LoVo (cell line): ENCODE measurements at places on chromosomes 6 and 20.

DNA sequence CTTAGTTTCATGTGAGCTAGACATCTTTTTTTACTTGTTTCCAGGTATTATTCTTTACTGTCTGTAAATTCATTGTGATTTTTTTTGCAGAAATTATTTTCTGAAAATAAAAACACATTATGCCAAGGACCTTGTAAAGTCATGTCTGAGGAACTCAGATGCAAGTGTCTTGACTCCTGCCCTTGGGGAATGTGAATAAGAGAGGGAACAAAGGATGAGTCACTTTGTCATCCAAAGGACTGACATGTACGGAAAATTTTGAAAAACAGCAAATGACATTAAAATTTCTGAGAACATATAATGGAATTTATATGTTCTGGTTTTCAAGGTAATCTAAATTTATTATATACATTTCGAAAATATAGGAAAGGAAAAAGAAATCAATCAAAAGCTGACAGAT, 660.4 kb downstream of the CD109 start:
- no peak for DNase-seq

GRCh38 chr20:33561692-33562601, 72.1 kb downstream of the CBFA2T2 start:
- DNase-seq = peak; percentile 62

DNA sequence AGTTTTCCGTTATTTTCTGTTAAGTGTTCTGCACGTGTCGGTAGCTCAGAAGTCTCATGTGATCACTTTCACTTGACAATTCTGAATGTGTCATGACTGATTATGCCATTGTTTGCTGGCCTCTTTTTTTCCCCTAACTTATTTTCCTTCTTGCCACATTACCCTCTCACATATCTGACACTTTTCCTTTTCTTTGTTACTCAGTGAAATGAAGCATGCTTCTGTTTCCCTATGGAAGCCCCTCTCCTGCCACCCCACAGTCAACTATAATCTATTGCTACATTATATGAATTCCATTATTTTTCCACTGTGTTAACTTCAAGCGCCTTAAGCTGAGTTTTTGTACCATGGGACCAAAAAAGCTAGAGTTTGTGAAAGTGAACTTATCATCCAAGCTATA, 531.6 kb upstream of the HS3ST5 start:
- DNase-seq = no peak

DNA sequence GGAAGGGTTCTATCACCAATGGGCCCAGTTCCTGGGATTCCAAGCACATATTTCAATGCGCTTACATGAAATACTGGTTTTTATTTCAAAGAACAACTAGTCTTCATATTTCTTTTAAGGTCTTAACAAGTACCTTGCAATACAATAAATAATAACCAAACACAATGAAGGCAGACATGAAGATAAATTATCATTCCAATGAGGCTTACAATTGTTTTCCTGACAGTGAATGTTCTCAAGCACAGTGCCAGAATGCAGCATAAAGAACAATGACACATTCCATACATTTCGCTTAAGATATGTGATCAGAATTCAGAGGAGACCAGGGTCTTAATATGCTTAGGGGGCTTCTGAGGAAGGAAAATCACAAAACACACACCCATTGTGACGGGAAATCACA, 26.3 kb downstream of the RAMACL start:
- DNase-seq = no peak

GRCh38 chr6:130326496-130326895, 39.3 kb upstream of the TMEM200A start:
- no peak for DNase-seq

DNA sequence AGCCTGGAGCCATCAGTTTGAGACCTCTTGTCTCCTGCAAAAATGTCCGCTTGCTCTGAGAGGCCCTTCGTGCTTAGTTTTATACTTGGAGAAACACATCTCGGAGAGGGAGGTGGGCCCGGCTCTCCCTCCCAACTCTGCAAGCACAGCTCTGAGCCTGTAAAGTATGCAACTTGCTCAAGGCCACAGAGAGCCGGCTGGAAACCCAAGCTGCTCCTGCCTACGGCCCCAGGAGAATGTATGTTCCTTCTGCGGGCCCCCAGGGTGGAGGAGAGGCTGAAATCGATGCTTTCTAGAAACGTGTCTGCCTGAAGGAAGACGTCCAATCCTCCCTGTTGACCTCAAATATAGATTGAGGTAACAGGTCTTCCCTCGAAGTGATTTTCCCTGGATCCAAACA, 205.4 kb downstream of the PREX1 start:
- no peak for DNase-seq

DNA sequence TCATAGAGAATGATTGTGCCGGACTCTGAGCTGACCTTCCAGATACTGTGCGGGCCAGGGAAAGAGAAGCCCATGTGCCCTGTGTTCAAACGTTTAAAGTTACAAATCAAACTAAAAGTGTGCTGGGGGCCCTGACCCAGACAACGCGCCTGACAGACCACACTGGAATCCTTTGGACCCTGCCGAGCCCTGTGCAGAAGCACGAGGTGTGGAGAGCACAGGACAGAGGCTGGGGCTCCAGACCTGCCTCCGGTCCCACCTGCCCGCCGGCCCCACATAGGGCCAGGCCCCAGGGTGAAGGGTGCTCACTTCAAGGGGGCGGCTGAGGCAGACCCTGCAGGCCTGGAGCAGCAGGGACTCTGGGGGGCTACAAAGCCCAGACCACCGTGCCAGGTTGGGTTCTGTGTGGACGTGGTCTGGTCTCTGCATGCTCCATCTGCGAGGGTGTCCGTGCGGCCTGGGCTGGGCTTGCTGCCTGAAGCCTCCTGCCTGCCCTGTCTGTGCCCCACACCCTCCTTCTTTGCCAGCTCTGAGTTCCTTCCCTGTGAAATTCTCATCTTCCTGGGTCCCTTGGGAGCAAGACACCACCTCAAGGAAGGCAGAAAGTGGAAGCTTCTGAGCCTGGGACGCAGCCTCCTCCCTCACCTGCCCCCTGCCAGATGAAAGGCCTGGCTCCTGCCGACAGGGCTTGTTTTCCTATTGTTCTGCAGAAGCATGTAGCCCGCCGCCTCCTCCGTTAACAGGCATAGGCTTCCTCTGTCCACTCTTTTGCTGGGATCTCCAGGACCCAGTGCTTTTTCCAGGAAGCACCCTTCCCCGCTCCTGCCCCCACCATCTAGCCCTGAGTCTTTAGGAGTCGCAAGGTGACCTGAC, 186.2 kb downstream of the ERMARD start:
- no peak for DNase-seq

GRCh38 chr6:168093634-168094033, 14.6 kb upstream of the FRMD1 start:
- no peak for DNase-seq

- no peak for DNase-seq
Measured at GRCh38 chr6:105783333-105783935, 302.7 kb upstream of the PRDM1 start.

DNA sequence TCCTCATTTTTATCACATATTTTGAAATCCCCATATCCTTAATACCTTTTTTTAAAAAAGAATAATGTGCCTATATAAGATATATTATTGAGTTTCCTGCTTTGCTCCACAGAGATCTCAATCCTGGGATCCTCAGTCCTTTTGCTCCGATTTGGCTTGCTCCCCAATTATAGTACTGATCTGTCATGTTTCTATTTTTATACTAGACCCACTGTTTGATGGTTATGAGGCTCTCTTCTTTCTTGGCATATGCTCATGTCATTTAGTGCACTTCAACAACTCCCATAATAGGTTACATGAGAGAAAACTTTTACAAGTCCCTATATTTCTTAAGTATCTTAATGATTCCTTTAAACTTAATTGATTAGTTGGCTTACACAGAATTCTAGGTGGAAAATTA, 958.5 kb upstream of the EPHA7 start:
- DNase-seq = no peak

DNA sequence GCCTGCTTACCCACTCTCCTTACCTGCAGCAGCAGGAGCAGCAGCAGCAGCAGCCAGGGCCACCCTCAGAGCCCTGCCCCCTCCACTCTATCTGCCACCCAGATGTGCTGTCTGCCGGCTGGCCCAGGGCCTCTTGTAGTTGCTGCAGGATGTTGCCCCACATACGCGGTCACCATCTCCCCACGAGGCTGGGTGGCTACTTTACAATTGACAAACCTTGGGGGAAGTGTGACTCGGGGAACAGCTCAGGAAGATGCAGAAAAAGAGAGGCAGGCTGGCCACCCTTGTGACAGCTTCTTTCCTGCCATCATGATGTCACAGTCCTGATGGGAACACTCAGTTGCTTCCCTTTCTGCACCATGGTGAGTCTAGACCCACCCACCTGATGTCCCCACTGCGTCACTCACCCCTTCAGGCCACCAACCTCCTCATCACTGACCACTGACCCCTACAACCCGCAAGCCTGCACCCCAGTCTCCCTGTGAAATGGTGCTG, 14.5 kb downstream of the TREM1 start:
- no peak for DNase-seq

- no peak for DNase-seq
Measured at GRCh38 chr6:6483733-6484132, 104.8 kb upstream of the LY86 start.

DNA sequence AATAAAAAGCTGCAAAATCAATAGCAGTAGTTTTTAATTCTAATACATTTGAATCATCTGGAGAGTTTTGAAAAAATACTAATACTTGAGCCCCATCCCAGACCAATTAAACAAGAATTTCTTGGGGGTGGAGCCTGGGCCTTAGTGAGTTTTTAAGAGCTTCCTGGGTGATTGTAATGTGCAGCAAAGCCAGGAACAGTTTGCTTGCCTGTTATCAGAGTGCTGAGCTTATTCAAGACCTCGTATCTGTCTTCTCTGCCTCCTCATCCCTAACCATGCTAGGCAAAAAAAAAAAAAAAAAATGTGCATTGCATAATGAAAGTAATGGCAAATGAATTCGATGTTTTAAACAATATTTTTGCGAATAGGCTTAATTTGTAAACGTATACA, 36.4 kb upstream of the MYB start:
- no peak for DNase-seq

GRCh38 chr20:22507240-22507961, 77.0 kb downstream of the FOXA2 start:
- DNase-seq = no peak

GRCh38 chr6:38272222-38272621, 367.5 kb downstream of the BTBD9 start:
- DNase-seq = no peak

GRCh38 chr6:143969077-143969476, 39.0 kb downstream of the PLAGL1 start:
- DNase-seq = no peak

- DNase-seq = no peak
Measured at GRCh38 chr6:151242420-151242861, 2.7 kb downstream of the AKAP12 start.

- DNase-seq = no peak
Measured at GRCh38 chr20:23867152-23867776, 12.3 kb downstream of the CST5 start.

DNA sequence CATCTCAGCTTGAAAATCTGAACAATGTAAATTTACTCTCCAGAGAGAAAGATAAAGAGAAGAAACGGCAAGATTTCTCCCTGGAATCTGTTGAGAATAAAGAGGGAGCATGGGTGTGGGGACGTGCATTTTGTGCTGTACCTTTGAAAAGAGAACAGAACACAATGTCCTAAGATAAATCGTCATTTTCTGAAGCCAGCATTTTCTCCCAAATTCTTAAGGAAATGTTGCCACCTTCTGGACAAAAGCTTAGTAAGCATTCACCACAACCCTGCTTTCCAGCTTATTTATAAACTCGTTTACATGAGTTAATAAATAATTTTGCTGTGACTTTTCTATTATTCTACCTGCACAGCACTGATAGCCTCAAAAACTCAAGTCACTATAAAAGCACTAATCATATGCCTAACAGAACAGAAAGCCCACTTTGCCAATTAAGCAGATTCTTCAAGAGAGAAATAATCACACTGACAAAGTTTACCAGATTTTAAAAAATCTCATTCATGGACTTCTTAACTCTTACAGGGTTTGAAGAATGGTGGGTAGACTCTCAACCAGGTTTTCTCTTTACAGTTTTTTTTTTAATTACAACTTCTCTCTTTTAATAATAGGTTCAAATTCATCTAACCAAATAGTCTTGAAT, 155.8 kb downstream of the MBOAT1 start:
- peak; percentile 41 for DNase-seq
